ENCODE measurements at places on chromosomes 1 and 21.

GRCh38 chr1:85274969-85275453, 1.4 kb downstream of the BCL10 start:
- DNase-seq = no peak

- no peak for DNase-seq
These were observed 41.2 kb downstream of the ARHGEF11 start for GRCh38 chr1:157004327-157004726.

- no peak for DNase-seq
These were observed 5.2 kb upstream of the SEMA4A start for GRCh38 chr1:156148216-156148615.

GRCh38 chr1:170700842-170701615, 37.1 kb downstream of the PRRX1 start:
- DNase-seq = no peak

DNA sequence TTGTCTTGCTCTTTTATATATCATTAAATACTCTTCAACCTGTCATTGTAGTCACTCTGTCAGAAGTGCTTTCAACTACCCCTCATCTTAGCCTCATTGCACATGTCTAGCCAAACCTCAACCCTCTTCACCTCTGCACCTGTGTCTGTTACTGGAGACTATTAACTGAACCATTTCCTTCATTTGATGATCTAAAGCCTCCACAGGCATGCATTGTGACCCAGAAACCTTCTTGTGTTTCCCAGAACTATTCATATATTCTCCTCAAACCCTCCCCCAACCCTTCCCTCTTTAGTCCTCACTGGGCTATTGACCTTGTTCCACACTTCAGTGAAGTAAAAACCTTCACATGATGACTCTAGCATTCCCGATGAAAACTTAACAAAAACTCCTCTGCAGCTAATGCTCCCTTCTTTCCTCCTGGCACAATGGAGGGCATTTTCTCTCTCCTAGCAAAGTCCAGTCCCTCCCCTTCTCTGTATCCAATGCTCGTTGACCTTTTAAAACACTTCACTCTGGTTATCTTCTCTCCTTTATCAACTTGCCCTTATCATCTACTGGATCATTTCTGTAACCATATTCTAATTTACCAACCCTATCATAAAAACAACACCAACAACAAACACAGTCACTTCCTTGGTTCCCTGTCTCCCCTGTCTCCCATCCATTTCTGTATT, 86.1 kb downstream of the BACH1 start:
- no peak for DNase-seq

- DNase-seq = no peak
These were observed 51.4 kb downstream of the ADCY10 start for GRCh38 chr1:167862432-167863076.

GRCh38 chr1:116989835-116990234, 11.7 kb upstream of the CD101 start:
- no peak for DNase-seq

GRCh38 chr1:175197531-175197930, 5.0 kb upstream of the KIAA0040 start:
- no peak for DNase-seq

GRCh38 chr21:46017695-46018094, 36.1 kb downstream of the COL6A1 start:
- no peak for DNase-seq

DNA sequence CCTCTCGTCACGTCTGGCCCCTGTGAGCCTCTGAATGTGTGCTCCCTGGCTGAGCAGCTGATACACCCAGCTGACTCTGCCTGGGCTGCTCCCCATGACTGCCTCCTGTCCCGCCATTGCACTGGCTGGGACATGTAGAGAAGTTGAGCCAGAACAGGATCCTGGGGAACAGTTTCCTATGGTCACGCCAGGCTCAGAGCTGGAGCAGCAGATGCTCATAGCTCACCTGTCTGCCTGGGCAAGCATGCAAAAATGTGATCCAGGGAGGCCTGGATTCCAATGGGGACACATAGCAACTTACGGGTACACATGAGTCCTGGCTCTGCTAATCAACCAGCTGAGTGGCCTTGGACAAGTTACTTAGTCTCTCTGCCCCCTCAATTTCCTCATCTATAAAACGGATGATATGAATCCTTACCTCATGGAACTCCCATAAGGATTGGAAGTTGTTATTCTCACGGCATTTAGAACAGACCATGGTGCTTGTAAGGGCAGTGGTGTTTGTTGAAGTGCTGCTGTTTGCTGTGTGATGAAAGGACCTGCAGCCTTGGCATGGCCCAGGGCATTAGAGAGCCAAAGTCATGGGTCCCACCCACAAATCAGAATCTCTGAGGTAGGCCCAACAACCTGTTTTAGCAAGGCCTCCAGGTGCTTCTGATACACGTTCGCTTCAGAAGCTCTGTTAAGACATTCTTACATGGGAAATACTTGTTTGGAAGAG, 150.3 kb upstream of the VANGL1 start:
- DNase-seq = no peak

GRCh38 chr21:43262427-43262826, 93.6 kb downstream of the CRYAA start:
- no peak for DNase-seq

DNA sequence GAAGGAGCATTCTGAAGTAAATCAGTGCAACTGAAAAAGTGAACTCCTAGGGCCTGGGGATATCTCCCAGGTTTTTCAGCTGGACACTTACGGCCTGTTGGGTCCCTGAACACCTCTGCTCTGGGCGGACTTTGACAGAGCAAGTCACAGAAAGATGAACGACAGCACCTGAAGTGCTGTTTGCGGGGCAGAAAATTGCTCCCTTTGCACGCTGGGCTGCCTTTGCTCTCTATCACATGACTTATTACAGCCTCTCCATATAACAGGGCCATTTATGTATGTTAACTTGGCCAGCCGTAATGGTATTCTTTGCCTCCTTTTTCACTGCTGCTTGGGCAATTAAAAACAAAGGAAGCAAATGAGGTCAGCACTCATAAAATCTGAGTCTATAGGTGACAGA, 332.9 kb downstream of the BARHL2 start:
- no peak for DNase-seq

GRCh38 chr1:109514846-109515245, 5.3 kb upstream of the AMIGO1 start:
- no peak for DNase-seq

DNA sequence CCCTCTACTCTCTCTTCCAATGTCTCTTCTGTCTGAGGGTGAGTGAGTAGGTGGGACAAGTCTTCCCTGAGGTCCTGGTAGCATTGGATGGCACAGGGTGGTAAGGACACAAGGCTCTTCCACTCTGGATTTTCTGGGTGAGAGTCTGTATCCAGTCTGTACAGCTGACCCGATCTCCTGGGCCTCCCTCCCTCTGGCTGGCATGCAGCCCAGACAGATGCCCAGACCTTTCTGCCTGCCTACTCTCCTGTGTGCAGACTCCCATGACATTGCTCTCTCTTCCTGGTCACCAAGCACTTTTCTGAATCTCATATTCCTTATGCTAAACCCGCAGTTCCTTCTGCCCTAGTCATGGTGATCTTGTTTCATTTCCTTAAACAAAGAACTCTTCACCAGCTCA, 100.3 kb downstream of the GRIK3 start:
- DNase-seq = no peak

- no peak for DNase-seq
These were observed at the start of gene KCNA3 for GRCh38 chr1:110674337-110675059. Gene KCNA3, minus strand, starts transcription at chr1:110674940. Its CDS starts 131 bp downstream, at chr1:110674809.

DNA sequence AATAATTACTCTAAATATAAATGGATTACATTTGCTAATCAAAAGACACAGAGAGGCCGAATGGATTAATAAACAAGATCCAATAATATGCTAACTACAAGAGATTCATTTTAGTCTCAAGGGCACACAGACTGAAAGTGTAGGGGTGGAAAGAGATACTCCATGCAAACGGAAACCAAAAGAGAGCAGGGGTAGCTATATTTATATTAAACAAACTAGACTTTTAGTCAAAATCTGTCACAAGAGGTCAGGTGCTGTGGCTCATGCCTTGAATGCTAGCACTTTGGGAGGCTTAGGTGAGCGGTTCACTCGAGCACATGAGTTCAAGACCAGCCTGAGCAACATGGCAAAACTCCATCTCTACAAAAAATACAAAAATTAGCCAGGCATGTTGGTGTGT, 33.6 kb upstream of the DISP1 start:
- no peak for DNase-seq

DNA sequence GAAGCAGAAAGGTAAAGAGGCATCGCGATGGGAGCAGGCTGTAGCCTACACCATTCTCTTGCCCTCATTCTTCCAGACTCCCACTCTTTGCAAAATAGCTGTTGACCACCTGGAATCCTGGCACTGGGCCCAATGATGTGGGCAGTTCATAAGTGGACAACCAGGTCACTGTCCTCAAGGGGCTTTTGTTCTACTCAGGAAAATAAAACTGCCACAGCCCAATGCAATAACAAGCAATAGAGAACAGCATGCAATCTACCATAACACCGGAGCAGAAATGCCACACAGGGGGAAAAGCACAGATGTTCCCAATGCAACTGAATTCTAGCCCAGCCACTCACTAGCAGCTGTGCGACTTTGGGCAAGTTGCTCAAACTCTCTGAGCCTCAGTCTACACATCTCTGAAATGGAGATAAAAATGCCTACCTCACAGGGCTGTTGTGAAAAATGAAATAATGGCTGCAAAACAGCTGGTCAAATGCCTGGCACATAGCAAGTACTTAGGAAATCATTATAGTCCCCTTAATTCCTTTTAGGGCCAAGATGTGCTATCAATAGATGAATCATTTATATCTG, 56.7 kb downstream of the NENF start:
- no peak for DNase-seq

Measured in HuH-7 (cell line).